ENCODE measurements at places on chromosomes 3 and 15.
A peak's percentile ranks its signal among the peaks of the same experiment; 100 is the strongest.

- DNase-seq: no peak
Observed at GRCh38 chr3:17951241-17951640, 208.8 kb upstream of the TBC1D5 start.

DNA sequence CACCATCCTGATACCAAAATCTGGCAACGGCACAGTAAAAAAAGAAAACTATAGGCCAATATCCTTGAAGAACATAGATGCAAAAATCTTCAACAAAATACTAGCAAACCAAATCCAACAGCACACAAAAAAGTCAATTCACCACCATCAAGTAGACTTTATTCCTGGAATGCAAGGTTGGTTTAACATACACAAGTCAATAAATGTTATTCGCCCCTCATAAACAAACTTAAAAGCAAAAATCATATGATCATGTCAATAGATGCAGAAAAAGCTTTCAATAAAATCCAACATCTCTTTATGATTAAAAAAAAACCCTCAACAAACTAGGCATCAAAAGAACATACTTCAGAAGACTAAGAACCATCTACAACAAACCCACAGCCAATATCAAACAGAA, 252.9 kb downstream of the UACA start:
- DNase-seq: no peak

DNA sequence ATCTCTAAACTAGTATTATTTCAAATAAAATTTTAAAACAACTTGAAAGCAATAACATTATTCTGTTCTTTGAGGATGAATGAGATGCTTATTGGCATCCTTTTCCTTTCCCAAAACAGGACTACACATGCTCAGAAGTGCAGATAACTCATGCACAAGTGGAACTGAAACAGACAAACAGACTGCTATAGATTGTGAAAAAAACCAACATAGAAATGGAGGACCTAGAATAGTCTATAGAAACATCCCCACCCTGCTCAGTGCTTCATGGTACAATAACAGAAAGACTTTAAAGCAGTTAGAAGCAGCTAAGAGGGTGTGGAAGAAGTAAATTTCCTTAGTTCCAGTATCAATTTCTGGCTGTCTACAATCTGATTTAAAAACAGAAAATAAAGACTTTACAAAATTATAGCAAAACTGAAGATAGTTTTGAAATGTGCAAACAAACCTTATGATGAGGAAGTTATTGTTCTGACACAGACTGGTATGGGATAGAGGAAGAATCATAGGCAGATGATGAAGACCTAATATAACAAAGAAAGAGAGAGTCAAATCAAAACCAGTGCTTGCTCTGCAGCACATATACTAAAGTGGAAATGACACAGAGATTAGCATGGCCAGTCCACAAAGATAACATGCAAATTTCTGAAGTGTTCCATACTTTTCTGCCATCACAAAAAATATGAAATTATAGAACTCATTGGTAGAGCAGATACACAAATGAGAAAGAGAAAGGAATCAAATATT, 1025.4 kb downstream of the SQOR start:
- DNase-seq: no peak

DNA sequence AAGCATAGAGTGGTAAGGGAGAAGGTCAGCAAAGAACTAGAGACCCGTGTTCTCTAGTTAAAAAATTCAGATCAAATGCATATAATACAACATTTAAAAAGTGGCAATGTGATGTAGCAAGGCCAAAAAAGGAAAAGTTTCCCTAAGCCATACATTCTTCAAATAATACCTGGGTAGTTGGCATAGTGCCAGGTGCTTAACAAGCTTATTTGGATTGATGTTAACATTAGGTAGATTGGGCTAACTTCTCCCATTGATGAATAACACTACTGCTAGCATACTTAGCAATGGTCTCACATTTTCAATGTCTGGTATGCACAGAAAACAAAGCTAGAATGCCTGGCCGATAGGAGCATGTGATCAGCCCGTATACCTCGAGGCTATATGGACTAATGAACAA, 283.6 kb upstream of the RARB start:
- DNase-seq: no peak

DNA sequence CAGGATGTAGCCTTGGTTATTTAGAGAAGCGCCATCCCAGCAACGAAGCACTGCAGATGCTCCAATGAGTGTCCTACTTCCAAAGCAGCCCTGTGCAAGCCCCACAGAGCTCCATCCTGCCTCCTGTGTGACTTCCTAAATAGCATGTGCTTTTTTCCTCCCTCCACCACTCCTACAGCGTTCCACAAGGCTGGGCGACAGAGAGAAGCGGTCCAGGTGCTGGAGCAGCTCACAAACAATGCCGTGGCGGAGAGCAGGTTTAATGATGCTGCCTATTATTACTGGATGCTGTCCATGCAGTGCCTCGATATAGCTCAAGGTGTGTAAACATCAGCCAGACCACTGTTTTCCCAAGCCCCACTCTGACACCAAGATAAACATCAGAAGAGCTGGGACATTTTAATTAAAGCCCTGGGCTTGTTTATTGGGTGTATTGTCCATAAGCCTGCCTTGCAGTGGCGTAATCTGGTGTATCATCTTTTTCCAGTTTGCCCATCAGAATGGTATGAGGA, 22.2 kb upstream of the RHO start:
- no peak for DNase-seq

- DNase-seq: peak; percentile 28
Observed at GRCh38 chr15:68818769-68819494, 1.8 kb downstream of the ANP32A start.

GRCh38 chr15:25268166-25268565, 170.7 kb downstream of the UBE3A start:
- no peak for DNase-seq

- no peak for DNase-seq
Observed at GRCh38 chr3:94645790-94646189, 582.9 kb downstream of the NSUN3 start.

DNA sequence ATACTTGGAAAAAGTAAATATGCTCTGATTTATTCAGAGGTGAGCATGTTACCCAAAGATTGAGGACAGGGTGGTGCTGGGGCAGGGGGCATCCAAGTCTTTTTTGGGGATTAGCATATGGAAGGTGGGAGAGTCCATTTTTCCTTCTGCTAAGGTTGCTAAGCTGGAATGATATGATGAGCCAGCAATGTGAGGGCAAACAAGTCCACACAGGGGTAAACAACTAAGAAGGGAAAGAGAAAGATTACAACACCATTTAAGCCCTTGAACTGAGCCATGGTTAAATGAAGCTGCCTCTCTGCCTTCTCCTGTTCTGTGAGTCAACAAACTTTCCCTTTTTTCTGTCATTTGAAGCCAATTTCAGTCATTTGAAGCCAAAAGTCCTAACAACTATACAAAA, 89.0 kb downstream of the RPL22L1 start:
- no peak for DNase-seq

GRCh38 chr15:55937040-55937439, 56.4 kb downstream of the NEDD4 start:
- no peak for DNase-seq

DNA sequence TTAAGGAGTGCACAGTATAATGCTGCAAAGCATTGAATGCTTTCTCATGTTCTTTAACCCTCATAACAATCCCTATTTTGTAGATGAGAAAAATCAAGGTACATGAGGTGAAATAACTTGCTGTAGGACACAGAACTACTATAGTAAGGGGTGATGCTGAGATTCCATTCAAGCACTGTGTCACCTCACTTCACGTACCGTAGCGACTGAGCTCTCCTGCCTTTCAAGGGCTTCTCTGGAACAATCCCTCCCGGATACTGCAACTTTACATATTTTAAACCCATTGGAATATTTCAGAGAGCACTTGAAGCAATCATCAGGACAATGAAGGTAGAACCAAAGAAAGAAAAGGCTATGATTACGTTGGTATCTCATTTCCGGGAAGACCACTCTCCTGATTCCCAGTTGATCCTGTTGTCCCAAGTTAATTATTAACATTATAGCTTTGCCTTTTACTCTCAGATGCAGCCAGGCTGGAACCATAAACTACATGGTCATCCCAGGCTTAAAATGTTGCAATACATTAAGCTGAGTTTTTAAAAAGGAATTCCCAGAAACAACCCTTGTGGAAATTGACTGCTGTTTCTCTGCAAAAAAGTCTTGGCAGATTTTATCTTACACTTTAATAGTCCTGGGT, 252.2 kb upstream of the IGF1R start:
- no peak for DNase-seq

- DNase-seq: no peak
Observed at GRCh38 chr3:152969557-152970300, 134.8 kb downstream of the P2RY1 start.

GRCh38 chr3:40129981-40130380, 179.5 kb upstream of the EIF1B start:
- DNase-seq: no peak

DNA sequence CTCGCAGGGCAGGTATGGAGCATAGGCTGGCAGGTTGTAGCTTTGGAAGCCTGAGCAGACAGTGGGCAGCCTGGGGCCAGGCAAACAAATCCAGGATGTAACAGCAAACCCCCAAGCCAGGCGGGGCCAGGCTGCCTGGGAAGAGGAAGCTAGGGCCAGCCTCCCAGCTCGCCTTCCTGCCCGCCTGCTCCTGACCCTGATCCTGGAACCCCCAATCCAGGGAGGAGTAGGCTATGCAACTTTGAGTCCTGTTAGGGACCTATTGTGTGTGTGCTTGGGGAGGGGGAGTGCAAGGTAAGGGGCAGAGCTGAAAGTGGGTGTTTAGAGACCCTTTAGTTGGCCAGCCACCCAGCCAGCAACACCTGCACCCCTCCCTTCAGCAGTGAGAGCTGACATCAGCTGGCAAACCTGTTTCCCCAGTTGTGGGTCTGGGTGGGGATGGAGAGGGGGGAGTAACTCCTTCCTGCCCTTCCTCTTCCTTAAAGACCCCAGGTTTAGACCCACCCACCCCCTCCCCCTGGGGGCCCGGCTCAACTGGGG, 2.5 kb downstream of the NBEAL2 start:
- no peak for DNase-seq

- DNase-seq: peak; percentile 77
Observed at GRCh38 chr3:108914774-108915641, 38.7 kb downstream of the GUCA1C start.

DNA sequence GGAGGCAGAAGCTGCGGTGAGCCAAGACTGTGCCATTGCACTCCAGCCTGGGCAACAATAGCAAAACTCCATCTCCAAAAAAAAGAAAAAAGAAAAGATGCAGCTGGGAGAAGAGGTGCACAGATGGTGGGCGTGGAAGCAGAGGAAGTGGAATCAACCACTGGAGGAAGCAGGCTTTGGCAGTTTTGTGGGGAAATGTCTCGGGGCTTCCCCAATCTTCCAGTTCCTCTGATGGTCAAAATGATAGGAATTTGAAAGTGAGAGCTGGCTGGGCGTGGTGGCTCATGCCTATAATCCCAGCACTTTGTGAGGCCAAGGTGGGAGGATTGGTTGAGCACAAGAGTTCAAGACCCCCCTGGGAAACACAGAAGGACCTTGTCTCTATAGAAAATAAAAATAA, 48.1 kb upstream of the SMAD3 start:
- no peak for DNase-seq

- no peak for DNase-seq
Observed at GRCh38 chr15:56613811-56614210, 119.5 kb downstream of the ZNF280D start.

DNA sequence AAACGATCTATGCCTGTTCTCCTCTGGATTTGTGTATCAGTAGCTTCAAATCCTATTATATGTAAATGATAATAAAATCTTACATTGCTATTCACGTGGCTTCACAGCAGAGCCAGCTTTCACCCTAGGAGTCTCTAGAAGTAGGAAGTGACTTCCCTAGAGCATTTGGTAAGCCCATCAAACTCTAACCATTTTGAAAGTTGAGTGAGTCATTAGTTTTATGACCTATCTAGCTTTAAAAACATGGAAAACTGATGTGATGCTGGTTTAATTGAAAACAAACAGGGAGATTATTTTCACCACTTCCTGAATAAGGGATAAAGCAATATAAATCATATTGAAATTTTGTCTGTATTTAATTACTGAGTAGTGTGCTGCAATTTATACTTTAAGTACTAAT, 275.2 kb downstream of the EPHA6 start:
- no peak for DNase-seq

GRCh38 chr3:131907796-131908195, 127.0 kb downstream of the CPNE4 start:
- DNase-seq: no peak

GRCh38 chr3:135503760-135504686, 461.5 kb upstream of the PPP2R3A start:
- DNase-seq: peak; percentile 83

- DNase-seq: no peak
Observed at GRCh38 chr3:31724651-31725050, 191.9 kb downstream of the STT3B start.

- no peak for DNase-seq
Observed at GRCh38 chr3:176293276-176293675, 904.0 kb downstream of the TBL1XR1 start.

- DNase-seq: no peak
Observed at GRCh38 chr3:122615303-122615702, 37.9 kb downstream of the PARP15 start.

GRCh38 chr15:62644889-62645742, 397.4 kb upstream of the TPM1 start:
- DNase-seq: no peak

DNA sequence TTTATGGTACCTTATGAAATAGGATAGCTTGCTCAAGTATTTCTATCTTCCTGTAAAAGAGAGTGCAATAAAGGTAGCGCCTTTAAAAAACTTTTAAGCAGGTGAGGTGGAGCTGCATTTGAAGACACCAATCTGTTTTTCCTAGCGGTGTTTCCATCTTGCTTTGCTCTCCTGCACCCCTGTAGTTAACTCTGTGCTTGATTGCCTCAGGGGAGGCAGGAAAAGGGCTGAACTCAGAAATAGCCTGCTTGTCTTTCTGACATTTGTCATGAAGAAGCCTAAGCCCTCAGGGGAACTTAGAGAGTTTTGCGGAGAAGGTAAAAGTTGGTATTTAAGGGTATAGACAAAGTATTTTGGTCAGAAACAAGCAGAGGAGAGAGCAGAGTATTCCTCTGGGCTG, 63.0 kb upstream of the TPRG1 start:
- no peak for DNase-seq

GRCh38 chr15:62769604-62770003, 272.9 kb upstream of the TPM1 start:
- no peak for DNase-seq

GRCh38 chr3:194890091-194890490, 204.4 kb downstream of the FAM43A start:
- DNase-seq: no peak

GRCh38 chr15:60633426-60633968, 154.6 kb upstream of the ICE2 start:
- DNase-seq: no peak

DNA sequence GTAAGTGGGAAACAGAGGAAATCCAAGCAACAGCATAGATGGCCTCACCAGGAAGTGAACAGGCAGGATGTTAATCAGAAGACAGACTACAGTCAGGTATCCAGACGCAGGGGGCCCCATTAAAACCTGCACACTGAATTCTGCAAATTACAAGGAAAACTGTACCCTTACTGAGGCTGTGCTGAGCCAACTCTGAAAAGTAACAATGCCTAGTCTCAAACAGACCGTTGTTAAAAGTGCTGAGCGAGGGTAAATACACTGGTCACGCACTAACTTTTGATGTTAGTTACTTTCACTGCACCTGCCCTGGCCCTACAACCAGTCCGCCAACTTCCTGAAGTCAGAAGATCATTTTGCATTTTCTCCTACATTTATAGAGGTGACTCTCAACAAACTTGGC, 1.0 kb downstream of the TAMM41 start:
- DNase-seq: no peak

Data from head of caudate nucleus (tissue), 42 donors.